ENCODE measurements at places on chromosomes 3 and 15.

DNA sequence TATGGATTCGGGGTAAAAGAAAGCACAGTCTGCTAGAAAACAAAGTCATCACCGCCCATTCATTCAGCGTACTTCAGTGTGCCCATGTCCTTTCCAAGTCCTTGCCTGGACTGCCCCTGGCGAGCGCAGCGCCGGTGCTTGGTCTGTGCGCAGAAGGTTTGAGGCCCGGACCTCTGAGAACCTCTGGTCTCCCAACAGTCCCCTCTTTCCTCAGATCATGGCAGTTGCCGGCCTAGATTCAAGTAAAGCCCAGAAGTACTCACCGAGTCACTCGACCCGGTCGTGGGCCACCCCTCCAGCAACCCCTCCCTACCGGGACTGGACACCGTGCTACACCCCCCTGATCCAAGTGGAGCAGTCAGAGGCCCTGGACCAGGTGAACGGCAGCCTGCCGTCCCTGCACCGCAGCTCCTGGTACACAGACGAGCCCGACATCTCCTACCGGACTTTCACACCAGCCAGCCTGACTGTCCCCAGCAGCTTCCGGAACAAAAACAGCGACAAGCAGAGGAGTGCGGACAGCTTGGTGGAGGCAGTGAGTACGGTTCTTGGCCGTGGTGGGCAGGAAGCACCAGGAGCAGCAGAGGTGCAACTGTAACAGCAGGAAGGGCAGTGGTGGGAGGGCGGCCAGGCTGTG, 36.3 kb downstream of the CHDH start:
- DNase-seq, result no peak

DNA sequence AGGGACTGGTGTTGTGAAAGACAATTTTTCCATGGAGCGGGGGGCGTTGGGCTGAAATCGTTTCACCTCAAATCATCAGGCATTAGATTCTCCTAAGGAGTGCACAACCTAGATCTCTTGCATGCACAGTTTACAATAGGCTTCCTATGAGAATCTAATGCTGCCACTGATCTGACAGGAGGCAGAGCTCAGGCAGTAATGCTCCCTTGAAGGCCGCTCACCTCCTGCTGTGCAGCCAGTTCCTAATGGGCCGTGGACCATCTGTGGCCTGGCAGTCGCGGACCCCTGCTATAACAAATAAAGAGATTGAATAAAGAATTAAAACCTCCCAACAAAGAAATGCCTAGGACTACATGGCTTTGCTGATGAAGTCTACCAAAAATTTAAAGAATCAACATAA, 25.3 kb upstream of the ANKRD28 start:
- DNase-seq, result no peak

DNA sequence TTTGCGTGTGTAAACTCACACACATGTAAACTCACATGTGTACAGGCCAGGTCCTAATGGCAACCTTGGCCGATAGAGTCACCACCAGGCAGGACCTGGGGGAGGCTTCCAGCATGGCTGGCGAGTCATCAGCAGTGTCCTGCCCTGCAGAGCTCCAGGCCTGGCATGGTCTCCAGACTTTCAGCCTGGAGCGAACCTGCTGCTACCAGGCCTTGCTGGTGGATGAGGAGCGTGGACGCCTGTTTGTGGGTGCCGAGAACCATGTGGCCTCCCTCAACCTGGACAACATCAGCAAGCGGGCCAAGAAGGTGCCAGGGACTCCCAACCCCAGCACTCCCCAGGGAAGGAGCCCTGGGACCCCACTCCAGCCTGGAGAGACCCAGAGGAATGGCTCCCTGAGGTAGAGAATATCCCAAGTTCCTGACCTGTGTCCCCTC, 1.0 kb downstream of the SEMA3B start:
- DNase-seq, result no peak

DNA sequence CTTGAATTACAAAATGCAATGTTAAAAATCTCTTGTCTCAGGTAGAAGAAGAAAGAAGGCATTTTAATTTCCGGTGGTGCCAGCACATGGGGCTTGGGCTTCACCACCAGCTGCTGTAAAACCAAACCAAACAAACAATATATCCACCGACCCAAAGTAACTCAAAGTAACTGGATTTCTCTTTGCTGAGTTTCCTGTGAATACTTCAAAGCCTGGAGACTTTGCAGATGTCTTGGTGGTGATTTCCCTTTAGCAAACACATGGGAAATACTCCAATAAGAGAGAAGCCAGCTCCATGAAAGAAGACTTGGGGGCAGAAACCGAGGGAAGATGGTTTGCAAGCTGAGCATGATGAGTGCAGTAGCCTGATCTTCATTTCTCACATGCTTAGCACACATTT, 62.6 kb downstream of the EIF4E3 start:
- DNase-seq, result no peak

DNA sequence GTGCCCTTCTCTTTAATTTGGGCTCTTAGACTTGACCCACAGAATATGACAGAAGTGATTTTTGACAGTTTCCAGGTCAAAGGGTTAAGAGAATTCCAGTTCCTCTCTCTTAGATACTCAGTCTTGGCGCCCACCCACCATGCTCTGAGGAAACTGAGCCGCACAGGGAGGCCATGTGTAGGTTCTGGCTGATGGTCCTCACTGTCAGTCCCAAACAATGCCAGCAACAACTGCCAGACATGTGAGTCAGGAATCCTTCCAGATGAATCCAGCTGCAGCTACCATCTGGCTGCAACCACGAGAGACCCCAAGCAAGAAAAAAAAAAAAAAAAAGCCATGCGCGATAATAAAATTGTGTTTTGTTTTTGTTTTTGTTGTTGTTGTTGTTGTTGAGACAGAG, 326.6 kb downstream of the MAGI1 start:
- no peak for DNase-seq
